Camera-type eye (tissue), 1 donor: ENCODE measurements at places on chromosomes 12 and 14. TPM values are rescaled to one million over a fixed set of nuclear protein-coding genes. Genes with fewer than 3 reads are reported as not detected.

The GUCY2C gene
- total RNA-seq: 0.11 TPM

The RNASE2 gene
- total RNA-seq: not detected

The PTGES3 gene
- total RNA-seq: 125 TPM

The NANOG gene
- not detected for total RNA-seq

The B3GNT4 gene
- 0.88 TPM for total RNA-seq

The PLA2G1B gene
- total RNA-seq: not detected

The SLC39A9 gene
- 89.0 TPM for total RNA-seq

The NOVA1 gene
- 45.1 TPM for total RNA-seq

The KRT4 gene
- 73.4 TPM for total RNA-seq

The P2RX7 gene
- 4.0 TPM for total RNA-seq

The AGAP2 gene
- total RNA-seq: 7.3 TPM

The MSI1 gene
- 121 TPM for total RNA-seq

The RNASE4 gene
- 27.0 TPM for total RNA-seq

The AMN gene
- 0.33 TPM for total RNA-seq

The CACNA2D4 gene
- total RNA-seq: 49.8 TPM

The BRI3BP gene
- total RNA-seq: 8.0 TPM

The MANSC4 gene
- total RNA-seq: not detected

The INHBC gene
- total RNA-seq: not detected

The SLC25A3 gene
- 454 TPM for total RNA-seq

The AMDHD1 gene
- 5.8 TPM for total RNA-seq

The DNAJC22 gene
- 1.4 TPM for total RNA-seq

The TMED10 gene
- total RNA-seq: 301 TPM

The FERMT2 gene
- total RNA-seq: 102 TPM

The TRIM9 gene
- 64.8 TPM for total RNA-seq

The AKAP3 gene
- total RNA-seq: 0.99 TPM

The SCAF11 gene
- total RNA-seq: 191 TPM

The TAS2R42 gene
- not detected for total RNA-seq

The KRT80 gene
- 1.6 TPM for total RNA-seq

The PIGH gene
- total RNA-seq: 22.9 TPM
